ENCODE measurements at places on chromosomes 4 and X.

- peak; percentile 24 for DNase-seq
Observed at GRCh38 chr4:190020790-190021717, 6.0 kb downstream of the FRG2 start.

- DNase-seq: no peak
Observed at GRCh38 chrX:78063687-78064086, 40.4 kb upstream of the PGK1 start.

DNA sequence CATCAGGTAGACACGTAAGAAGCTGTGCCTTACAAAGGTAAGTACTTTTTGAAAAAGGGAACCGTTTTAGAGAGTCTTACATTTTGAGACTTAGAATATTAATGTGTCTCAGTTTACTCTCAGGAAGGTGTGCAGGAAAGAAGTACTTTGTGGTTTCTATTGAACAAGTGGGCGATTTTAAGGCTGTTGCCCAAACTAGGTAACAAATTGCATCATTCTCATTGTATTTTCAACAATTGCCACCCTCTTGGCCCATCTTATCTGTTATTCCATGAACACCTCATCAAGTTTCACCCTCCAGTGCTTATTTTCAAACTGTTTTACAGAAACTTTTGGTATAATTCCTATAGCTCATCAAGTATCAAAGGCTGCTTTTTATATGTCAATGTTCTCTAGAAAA lies 158.3 kb downstream of the SLC4A4 start:
- DNase-seq: no peak

DNA sequence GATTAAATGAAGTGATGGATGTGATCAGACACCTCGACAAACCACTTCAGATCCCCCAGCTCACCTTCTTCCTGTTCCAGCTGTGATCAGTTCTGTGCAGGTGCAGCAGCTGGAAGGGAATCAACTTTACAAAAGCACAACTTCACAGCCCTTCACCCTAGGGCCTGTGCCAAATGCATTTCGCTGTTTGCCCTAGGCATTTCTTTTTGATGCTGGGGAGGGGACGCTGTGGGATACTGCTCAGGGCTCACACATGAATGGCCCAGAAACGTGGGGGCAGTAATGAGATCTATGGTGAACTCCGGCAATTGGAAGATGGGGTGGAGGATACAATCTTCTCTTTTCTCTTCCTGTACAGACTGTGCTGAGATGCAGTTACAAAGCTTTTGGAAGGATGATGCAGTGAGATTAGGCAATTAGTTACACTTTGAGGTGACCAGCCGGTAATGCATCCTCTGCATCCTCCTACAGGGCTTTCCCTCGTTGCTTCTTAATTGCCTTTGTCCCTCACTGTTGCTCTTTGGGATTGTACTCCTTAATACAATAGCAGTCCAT lies 215.1 kb upstream of the PITX2 start:
- no peak for DNase-seq

GRCh38 chr4:6362243-6362885 lies 92.7 kb downstream of the WFS1 start:
- DNase-seq: no peak

DNA sequence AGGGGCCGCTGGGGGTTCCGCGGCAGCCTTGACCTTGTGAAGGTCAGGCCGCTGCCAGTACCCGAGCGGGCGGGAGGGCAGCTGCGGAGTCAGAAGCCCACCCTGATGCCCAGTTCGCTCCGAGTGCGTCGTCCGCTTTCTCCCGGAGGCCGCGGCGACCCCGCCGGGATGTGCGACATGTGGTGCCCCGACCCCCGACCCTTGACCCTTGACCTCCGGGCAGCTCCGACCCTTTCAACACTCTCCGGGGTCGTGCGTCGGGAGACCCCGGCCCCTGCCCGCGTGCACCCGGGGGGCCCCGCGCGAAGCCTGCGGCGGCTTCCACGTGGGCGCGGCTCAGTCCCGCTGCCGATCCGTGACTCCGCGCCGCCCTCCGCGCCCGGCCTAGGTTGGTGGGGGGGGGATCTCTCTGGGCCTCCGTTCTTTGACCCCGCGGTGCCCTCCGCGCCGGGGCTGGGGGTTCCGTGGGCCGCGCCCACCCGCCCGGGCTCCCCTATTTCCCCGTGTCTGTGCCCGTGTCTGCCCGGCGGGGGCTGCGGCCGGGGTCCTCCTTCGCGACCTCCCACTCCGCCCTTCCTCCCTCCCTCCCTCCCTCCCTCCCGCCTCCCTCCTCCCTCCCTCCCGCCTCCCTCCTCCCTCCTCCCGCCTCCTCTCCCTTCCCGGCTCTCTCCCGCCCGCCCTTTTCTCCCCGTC lies 609 bp upstream of the SLC25A6 start:
- DNase-seq: no peak

- no peak for DNase-seq
Observed at GRCh38 chr4:26127851-26128337, 192.9 kb upstream of the RBPJ start.

DNA sequence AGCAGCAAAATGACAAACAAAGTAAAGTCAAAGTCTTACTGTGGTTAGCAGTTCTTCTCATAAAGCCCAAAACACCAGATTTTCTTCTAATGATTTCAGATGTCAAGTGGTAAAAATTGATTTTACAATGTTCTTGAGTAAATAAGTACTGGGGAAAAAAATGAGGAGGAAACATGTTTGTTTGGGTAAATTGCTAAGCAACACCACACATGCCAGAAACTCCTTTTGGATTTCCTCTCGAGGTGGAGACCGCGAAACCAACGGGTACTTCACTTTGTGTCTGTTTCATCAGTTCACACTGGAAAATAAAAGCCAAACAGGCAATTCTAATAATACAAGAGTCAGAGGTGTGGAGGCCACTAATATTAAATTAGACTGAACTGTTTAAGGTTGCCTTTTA lies 4.6 kb upstream of the PKD2 start:
- no peak for DNase-seq

All from activated CD8-positive, alpha-beta T cell treated with anti-CD3 and anti-CD28 coated beads, Interleukin-2, amount 10 ng/mL, durations not matched to agents 7 days and 5 days (primary cell).